Effector CD4-positive, alpha-beta T cell (primary cell): ENCODE measurements at places on chromosomes 11 and 22.

DNA sequence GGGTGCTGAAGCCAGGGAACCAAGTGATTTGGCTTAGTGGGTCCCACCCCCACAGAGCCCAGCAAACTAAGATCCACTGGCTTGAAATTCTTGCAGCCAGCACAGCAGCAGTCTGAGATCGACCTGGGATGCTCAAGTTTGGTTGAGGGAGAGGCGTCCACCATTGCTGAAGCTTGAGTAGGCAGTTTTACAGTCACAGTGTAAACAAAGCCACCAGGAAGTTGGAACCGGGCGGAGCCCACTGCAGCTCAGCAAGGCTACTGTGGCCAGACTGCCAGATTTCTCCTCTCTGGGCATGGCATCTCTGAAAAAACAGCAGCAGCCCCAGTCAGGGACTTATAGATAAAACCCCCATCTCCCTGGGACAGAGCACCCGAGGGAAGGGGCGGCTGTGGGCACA lies 424.1 kb upstream of the TENM4 start:
- DNase-seq, result no peak

GRCh38 chr11:59271247-59271755 lies 58.6 kb upstream of the MPEG1 start:
- DNase-seq, result no peak

DNA sequence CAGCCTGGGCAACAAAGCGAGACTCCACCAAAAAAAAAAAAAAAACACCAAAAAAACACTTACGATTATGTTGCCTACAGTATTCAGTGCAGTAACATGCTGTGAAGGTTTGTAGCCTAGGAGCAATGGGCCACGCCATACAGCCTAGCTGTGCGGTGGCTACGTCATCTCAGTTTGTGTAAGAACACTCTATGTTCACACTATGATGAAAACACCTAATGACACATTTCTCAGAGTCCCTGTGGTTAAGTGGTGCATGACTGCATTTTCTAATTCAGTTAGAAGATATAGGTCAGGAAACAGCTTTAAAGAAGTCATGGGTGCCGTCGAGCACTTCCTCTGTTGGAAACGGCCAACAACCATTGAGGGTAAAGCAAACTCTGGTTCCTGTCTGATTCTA lies 75.7 kb upstream of the ANO1 start:
- no peak for DNase-seq

- DNase-seq, result peak; percentile 35
These were observed 764 bp upstream of the PACSIN3 start for GRCh38 chr11:47186700-47187695.

- DNase-seq, result no peak
These were observed 29.8 kb downstream of the SREBF2 start for GRCh38 chr22:41862530-41863266.

- DNase-seq, result no peak
These were observed 467 bp downstream of the ESS2 start for GRCh38 chr22:19143967-19144400.

GRCh38 chr11:103077554-103077953 lies 14.4 kb downstream of the DCUN1D5 start:
- no peak for DNase-seq

DNA sequence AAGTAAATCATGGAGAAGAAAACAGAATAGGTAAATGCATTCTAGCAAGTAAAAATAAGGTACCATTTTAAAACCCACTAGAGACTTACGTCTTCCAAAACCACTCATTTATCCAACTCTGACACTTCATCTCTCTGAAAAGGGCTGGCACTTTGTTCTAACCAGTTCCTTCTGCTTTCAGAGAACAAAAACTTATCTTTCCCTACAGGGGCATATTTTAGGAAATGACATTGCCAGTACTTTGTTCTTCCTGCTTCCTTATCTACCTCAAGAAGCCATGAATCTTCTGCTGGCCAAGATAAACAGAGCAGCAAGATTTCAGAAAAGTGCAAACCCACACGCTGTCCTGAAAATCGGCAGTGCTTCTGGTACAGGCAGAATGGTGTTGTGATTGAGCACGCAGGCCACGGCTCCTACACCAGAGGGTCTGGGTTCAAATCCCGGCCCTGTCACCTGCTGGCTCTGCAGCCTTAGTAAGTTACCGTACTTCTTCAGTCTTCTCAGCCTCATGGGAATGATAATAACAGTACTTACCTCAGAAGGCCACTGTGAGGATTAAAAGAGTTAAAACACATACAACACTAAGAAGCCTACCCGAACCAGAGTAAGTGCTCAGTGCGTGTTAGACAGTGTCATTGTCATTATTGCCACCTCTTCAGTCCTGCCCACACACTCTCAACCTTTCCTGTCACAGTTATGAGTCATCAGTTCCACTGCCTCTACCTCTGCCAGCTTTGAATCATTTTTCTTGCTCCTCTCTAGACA lies 11.0 kb downstream of the MPZL3 start:
- peak; percentile 56 for DNase-seq

DNA sequence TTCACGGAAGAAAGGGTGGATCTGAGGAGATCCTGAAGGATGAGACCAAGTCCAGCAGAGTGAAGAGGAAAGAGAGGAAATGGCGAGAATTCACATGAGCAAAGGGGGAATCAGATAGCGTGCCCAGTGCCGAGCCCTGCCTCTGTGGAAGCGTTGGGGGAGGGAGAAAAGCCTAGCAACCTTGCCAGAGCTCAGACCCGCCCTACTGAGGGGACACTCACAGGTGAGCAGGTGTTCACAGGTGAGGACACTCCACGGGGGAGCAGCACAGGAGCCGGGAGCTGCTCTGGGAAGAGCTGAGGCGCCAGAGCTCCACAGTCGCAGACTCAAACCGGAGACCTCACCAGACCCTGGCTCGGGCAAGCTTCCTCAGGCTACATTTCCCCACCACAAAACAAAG lies 56.2 kb downstream of the MICAL3 start:
- no peak for DNase-seq

GRCh38 chr11:74777038-74777437 lies 28.4 kb downstream of the RNF169 start:
- DNase-seq, result no peak

DNA sequence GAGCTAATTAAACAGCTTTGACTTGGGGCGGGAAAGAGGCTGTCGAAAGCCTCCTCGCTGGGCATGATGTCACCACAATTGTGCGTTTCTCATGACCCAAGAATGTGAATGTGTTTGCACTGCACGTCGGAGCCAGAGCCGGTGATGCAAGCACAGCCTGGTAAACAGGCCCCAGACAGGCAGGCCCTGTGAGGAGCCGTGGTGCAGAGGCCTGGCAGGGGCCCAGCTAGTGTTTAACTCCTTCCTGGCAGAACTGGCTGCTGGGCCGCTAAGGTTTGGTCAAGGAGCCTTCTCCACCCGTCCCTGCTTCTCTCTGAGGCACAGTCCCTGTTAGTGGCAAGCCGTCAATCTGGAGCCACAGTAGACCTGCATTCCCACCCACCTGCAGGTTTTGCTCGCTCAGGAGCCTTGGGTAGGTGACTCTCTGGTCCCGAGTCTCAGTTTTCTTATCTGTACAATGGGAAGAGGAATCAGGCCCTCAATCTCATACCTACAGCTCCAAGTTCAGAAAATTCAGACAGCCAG lies 25.4 kb upstream of the SMTN start:
- DNase-seq, result no peak

DNA sequence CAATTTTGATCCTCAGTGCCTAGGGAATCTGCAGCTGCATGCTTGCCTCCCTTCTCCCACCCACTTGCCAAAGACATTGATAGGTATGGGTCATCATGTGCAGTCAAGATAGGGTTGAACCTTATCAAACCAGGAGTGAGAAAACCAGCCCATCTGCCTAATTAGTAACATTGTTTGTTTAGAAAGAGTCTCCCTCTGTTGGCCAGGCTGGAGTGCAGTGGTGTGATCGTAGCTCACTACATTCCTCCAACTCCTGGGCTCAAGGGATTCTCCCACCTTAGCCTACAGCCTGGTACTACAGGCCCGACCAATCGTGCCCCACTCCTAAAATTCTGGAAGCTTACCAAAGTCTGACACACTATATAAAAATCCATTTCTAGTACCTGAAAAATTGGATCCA lies 4.6 kb downstream of the C11orf71 start:
- no peak for DNase-seq

DNA sequence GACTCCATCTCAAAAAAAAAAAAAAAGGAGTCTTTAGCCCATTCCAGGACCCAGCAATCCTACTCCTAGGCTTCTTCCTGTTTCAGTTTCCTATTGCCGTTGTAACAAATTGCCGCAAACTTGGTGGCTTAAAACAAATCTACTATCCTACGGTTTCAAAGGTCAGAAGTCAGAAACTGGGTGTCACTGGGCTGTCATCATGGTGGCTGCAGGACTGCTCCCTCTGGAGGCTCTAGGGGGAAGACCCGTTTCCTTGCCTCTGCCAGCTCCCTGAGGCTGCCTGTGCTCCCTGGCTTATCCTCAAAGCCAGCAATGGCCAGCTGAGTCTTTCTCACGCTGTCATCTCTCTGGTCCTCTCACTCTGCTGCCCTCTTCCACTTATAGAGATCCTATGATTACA lies 8.7 kb upstream of the DAGLA start:
- no peak for DNase-seq

DNA sequence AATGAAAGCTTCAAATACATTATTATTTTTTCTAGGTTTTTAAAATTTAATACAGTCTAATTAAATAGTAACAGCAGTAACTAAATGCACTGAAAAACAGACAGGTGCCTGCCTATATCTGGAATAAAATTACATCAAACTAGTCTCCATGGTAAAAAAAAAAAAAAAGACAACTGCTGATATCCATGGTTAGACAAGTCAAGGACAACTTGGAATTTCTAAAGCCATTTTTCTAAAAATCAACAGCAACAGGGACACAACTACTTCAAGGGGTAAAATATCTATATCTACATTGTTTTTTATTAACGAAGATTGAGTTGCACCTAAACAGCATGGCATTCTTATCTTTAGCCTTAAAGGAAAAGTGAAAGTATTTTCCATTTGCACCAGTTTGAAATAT lies 74.7 kb upstream of the VPREB1 start:
- DNase-seq, result no peak

DNA sequence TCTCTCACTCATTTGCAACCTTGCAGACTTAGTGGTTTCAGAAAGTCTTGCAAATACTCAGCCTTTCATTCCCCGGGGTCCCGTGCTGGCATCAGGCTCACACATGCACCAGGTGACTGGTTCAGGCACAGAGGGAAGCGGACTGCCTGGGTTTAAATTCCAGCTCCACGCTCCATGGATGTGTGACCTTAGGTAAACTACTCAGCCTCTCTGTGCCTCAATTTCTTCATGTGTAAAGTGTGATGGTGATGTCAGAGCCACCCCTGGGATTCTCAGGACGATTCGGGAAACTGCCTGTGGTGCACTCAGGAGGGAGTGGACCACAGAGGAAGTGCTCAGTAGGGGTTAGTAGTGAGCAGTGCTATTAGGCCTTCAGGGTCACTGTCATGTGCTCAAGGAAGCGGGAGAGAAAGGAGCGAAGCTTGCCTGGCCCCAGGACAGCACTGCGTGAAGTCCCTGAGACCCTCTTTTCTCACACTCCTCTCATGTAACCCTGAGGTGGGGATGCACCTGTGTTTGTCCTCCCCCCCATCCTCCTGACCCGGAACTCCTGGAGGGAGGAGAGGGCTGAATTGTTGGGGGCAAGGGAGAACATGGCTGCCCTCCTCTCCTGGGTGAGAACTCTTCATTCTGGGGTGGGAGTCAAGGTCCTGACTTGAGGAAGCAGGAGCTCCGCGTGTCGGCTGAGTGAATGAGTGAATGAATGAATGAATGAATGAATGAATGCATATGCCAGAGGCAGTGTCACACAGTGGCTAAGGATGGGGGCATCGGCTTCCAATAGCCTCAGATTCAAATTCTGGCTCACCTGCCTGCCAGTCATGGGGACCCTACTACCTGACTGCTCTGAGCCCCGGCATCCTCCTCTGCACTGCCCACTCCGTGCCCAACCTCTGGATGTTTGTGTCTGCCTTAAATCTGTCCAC lies 14.4 kb upstream of the UPK3A start:
- DNase-seq, result no peak

GRCh38 chr11:120335556-120335907 lies 681 bp upstream of the ARHGEF12 start:
- DNase-seq, result no peak

DNA sequence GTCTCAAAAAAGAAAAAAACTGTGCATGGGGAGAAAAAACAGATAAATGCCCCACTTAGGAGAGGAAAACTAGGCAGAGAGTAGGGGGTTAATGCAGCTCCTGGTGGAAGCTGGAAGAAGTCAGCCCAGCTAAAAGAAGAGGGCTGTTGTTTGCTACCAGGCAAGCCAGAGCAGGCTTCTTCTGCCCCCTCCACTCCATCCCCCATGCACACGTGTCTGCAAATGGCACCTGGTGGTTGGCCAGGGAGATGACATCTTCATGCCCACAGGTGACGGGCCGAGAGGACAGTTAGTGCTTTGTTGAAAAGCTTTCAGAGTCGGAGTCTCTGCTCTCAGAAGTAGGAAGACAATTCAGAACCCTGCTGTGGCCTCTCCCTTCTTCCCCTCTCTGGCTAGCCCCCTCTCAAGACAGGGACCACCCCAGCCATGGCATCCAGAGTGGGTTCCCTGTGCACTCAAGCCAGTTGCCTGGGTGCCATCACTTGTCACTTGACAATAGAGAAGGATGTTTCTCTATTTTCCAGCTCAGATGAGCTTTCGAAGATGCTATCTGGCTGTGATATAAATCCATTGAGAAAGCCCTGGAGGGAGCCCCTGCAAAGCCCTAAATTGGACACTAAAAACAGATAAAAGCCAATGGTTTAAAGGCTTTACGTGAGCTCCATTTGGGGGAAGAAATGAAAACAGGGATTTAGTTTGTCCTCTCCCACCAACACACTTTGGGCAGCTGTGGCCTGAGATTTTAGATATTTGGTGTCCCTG lies 142.0 kb downstream of the TRIM29 start:
- no peak for DNase-seq

DNA sequence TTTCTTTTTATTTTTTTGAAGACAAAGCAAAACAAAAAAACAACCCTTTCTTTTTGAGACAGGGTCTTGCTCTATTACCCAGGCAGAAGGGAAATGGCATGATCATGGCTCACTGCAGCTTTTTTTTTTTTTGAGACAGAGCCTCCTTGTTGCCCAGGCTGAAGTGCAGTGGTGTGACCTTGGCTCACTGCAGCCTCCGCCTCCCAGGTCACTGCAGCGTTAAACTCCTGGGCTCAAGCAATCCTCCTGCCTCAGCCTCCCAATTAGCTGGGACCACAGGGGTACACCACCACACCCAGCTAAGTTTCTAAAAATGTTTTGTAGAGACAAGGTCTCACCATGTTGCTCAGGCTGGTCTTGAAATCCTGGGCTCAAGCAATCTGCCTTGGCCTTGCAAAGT lies 124.6 kb downstream of the ABTB2 start:
- no peak for DNase-seq

GRCh38 chr22:44305455-44305854 lies 7.3 kb downstream of the SHISAL1 start:
- DNase-seq, result no peak

- DNase-seq, result no peak
These were observed 77.4 kb downstream of the MS4A13 start for GRCh38 chr11:60592601-60593000.

GRCh38 chr22:23119494-23120414 lies 22.0 kb downstream of the RSPH14 start:
- DNase-seq, result peak; percentile 55
